ENCODE measurements at places on chromosomes 5 and 9.

GRCh38 chr9:98559561-98559960, 149.2 kb downstream of the GABBR2 start:
- no peak for DNase-seq

DNA sequence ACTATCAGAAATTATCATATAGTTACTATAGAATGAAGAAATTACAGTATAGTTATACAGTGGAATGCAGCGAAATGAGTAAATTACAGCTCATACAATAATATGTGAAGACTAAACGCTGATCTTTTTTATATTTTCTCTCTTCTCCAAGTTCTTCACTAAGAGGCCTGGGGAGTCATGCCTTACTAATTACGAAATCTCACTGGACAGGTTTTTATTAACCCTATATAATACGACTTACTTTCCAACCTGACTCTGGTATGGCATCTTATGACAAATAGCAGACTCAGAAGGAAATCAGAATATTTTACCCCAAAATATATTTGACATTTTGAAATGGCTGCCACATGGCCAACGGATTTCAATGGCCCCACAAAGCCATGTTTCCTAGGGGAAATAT, 9.1 kb downstream of the CARNMT1 start:
- DNase-seq: no peak

DNA sequence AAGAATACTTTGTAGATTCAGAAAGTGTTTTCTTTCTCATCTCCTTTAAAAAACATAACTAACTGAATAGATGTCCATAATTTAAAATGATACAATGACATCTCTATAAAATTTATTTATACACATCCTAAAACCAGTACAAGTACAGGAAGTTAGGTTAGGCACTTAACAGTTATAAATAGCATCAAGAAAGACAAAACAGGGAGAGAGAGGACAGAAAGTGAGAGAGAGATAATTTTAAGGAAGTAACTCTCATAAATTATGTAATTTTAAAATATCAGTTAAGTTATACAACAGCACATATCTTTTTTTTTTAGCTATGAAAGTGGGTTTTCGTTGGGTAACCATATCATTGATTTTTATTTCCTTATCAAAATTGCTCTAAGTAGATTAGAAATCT, 1068.6 kb downstream of the TAF11L14 start:
- no peak for DNase-seq

GRCh38 chr5:139481580-139482049, 943 bp downstream of the STING1 start:
- no peak for DNase-seq

GRCh38 chr5:139458580-139459407, 3.7 kb downstream of the ECSCR start:
- DNase-seq: no peak

DNA sequence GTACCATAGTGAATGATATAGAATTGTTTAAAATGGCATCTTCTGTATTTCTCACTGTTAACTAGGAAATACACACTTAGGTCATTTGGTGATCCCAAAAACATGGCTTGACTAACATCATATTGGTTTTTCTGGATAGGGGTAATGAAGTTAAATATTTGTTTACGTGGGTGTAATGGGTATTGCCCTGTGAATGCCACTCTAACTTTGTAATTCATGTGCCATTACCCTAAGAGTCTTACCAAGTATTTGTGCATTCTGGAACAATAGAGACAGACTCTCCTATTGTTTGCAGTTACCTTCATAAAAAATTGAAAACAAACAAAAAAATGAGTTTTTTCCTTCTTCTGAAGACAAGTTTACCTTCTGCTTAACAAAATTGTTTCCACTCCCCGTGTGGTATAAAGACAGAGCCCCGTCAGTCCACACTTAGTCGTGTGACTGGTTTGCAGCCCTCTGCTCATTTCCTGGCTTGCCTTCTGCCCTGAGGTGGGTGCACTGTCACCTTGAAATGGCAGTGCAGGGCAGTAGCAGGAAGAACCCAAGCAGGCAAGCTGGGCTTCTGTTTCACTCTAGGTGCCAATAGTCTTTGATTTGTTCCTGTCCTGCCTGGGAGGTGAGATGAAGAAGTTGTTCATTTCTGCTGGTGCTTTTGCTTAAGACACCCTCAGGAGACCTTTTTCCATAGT, 9.6 kb upstream of the CATSPER3 start:
- DNase-seq: no peak

DNA sequence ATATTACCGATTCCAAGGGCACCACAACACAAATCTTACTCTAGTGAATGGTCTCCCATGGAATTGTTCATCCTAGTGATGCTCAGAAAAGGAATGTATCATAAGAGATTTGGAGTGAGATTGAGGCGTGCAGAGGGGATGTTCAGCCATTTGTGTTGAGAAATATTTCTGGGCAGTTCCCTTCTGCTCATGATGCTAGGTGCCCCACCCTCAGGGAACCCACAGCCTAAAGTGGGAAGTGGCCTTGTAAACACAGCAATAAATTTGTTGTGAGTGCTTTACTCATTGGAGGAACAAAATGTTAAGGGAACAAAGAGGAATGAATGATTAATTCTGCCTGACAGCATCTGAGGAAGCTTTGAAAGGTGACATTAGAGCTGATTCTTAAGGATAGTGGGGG, 129.9 kb downstream of the TLE4 start:
- DNase-seq: no peak

DNA sequence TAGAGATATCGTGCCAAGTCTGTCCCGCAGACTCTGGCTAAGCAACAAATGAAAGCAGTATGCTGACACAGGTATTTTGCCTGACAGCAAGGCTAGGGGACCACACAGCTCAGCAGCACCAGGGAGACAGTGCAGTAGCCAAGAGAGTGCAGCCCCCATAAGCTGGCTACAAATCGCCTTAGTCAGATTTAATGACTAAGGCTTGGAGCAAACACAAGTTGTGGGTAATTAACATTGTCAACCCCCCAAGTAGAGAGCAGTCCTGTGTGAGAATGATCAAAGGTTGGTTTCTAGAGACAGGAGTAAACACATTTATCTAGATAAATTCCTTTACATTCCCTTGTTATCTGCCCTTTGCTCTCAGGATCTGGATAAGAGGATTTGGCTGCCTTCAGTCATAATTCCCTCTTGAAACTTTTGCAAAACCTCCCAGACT, 1434.5 kb upstream of the CDH6 start:
- no peak for DNase-seq

DNA sequence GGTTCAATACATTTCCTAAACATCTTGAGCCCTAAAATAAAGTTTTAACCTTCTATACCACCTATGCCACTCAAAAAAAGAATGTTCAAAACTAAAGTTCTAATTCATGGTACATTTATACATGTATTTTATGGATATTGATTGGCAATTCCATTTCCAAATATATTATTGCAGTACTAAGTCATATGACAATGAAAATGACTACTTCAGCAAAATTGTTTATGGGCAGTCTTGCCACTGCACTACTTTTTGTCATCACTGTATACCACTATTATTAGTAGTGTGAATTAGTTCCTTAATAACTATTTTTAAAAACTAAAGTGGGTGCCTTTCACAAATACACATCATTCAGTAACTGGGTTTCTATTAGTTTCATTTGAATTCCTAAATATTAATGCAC, 199.6 kb upstream of the CYLC2 start:
- no peak for DNase-seq

DNA sequence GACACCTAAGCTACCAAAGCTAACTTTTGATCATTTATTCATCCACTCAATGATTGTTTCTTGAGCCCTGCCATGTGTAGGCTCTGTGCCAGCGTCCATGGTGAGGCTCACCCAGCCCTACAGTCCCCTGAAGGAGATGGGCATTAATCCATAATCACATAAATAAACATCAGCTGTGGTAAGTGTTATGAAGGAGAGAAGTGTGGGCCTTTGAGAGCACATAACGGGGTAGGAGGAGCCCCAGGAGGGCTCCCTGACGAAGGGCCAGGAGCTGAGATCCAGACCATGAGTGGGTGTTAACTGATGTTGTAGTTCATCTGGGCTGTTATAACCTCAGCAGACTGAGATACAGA, 53.9 kb upstream of the AFAP1L1 start:
- no peak for DNase-seq

DNA sequence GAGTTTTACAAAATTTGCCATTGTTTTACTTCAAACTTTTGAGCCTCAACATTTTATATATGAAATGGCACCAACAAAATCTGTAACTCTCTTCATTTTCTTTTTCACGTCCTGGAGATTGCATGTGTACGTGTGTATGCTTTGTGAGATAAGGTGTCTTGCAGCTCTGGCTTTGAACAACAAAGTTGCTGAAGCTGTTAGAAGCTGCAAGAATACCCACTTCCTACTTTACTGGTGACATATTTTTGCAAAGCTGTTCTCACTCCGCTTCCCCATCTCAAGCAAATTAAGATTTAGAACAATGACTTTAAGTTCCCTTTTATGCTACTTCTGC, 41.8 kb downstream of the FYB1 start:
- no peak for DNase-seq

GRCh38 chr5:82534986-82535385, 256.8 kb upstream of the RPS23 start:
- DNase-seq: no peak

DNA sequence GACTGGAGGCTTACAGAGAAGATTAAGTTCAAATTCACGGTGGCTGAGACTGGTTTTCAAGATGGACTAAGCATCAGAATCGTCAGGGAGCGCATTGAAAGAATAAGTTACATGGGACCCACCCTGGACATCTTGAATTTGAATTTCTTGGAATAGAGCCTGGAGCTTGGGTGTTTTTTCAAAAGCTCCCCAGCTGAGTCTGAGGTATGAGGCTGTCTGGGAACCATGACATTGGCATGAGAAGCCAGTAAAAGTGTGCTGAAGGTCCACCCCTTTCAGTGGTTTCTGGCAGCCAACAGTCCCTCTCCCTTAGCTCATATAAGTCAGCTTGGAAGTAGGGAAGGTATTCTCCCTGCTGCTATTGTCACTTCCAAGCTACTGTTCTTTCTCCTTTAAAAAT, 97.8 kb downstream of the MAST4 start:
- no peak for DNase-seq

DNA sequence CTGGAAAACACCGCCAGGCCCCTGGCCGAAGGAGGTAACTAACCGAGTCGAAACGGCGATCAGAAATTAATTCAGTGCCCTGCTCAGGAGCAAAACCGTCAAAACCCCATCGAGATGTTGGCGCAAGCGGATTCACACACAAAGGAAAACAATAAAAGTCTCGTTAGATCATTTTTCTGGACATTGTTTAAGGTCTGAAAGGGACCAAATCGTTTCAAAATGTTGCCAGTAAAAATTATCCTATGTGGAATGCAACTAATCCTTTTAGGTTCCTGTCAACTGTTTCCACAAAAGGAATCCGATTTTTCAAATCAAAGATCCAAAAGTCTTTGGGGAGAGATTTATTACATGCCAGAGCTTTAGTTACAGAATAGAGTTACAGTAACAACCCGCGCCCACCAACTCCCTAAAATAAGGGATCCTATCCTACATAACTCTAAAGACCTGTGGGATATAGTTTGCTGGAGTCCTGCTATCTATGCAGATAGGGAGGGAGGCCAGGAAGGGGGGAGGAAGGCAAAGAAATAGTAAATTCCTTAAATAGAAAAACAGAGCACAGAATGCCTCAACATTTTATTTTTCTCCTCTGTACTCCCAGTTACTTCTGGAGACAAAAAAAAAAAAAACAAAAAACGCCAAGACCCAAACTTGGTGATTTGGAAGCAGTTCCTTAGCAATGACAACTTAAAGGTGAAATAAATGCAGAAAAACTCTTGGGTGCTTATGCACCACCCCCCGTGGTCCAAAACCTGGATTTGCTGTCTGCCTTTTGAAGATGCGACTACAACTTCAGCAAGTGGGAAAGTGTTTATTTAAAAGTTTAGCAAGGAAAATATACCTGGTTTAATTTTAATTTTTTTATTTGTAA, 10.6 kb downstream of the FOXD1 start:
- no peak for DNase-seq

DNA sequence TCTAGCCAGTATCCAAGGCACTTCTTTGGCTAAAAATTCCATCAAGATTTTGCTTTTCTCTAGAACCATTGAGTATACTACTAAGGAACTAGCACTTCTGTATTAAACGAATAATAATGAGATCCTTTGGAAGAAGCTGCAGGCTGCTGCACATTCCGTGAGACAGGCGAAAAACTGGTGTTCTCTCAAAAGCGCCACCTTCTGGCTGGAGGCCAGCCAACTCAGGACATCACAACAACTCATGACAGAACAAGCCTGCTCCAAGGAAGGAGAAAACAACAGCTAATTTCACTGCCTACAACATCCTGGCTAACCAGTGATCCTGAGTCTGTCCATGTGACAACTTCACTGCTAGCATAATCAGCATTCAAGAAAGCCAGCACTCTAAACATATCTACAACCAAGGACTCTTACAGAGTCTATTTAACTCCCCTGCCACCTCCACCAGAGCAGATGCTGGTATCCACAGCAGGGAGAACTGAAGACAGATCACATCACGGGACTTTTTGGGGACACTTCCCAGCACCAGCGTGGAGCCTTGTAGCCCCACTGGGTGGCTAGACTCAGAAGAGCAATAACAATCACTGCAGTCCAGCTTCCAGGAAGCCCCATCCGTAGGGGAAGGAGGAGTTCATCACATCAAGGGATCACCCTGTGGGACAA, 150.5 kb downstream of the YTHDC2 start:
- no peak for DNase-seq

DNA sequence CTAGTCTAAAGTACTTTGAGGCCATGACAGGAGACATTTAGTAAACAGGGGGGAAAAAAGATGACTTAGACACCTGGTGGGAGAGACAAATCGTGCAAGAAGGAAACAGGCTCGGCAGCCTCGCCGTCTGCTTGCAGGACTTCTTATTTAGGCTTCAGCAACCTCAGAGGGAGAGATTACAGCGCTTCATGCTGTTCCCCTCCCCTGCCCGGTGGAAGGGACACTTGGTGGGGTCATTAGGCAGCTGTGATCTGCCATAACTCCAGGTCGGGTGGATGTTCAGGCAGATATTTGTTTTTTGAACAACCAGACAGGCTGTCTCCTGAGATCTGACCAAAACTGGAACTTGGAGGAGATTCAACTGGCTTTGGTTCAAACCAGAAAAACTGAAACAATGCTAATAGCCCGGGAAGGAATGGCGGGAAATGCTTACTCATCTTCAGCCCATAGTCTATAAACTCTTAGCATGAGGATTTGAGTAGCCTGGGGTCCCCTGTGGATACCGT, 38.1 kb upstream of the CD180 start:
- DNase-seq: no peak

DNA sequence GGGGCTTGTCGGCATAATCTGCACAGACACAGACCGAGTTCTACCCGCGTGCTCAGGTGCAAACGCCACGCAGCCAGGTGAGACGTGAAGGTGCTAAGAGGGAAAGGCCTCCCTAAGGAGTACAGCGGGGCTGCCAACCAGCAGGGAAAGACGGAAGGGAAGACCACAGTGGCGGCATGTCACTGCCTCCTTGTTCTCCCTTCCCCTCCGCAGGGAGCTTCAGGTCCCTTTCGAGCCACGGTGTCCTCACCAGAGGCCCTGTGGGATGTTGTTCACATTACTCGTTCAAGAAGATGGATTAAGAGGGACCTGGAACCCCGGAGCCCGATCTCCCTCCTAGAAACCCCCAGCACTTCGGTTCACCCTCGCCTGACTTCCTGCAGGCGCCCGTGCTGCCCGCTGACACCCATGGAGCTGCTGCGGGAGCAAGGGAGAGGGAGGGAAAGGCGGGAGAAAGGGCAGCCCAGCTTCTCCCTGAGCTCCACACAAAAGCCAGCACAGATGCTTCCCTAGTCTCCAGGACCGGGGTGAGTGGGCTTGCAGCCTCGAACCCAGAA, 686 bp downstream of the BRD9 start:
- DNase-seq: no peak

- DNase-seq: no peak
These were observed 112.3 kb upstream of the WWC1 start for GRCh38 chr5:168179192-168179593.

GRCh38 chr9:105854026-105854782, 159.9 kb downstream of the TMEM38B start:
- no peak for DNase-seq

GRCh38 chr9:117344892-117345660, 69.8 kb downstream of the ASTN2 start:
- no peak for DNase-seq
